ENCODE measurements at places on chromosomes 12 and 14. TPM values are rescaled to one million over a fixed set of nuclear protein-coding genes. Genes with fewer than 3 reads are reported as not detected.

DNA sequence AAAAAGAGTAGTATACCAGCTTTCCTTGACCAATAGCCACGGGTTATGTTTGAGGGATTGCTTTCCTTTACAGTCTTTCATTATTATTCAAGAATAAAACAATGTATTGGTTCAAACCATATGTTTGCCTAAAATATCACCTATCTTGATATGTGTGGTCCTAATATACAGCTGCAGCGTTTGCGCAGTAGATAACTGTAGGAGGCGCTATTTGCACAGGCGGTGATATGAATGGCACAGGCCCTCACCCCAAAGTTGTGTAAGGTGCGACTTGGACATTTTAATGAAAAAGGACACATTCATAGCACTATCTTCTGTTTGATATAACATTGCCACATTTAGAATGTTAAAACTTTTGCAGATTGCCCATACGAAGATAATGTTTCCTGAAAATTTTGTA lies 298.4 kb downstream of the TRHDE start:
- DNase-seq, result no peak

- no peak for DNase-seq
These were observed 29.1 kb downstream of the SH2B3 start for GRCh38 chr12:111434680-111435338.

Gene KLRF1
- 0.15 TPM for total RNA-seq

GRCh38 chr14:102255401-102256190 lies 49.4 kb downstream of the MOK start:
- DNase-seq, result peak; percentile 37

Gene MYRFL
- 1.0 TPM for total RNA-seq

Gene CFAP54
- total RNA-seq, result 11.3 TPM

DNA sequence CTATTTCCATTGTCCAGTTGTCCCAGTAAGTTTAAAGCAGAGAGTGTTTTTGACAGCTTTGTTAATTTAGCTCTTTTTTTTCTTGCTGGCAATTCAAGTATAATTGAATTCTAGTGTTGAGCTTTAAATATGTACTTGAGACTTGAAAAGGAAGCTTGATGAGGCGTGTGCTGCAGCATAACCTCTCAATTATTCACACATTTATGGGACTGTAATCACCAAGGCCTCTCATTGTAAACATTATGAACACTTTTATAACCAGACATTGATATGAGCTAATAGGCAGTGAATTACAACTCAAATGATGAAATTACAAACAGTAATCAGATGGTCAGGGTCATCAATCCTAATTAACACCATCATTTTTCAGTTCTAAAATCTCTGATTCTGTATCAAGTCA lies 378.0 kb upstream of the DDHD1 start:
- DNase-seq, result no peak

DNA sequence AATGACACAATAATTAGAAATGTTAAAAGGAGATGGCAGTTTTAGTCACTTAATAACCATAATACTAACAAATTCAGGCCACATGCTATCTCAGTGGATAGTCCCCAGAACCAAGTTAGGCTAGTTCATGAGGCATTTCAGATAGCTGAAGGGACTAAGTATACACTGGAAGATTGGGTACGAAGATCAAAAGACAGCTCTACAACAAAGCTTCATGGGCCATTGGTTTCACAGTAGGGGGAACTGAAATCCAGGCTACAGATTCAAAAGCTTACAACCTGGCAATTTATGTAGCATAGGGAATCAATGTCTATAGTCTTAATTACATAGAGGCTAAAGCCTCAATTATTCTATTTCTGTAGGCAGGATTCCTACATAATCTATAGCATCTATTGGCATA lies 343.0 kb downstream of the RGS6 start:
- DNase-seq, result no peak

Gene SP1
- 51.7 TPM for total RNA-seq

- DNase-seq, result no peak
These were observed 1.0 kb downstream of the CACNA2D4 start for GRCh38 chr12:1917172-1918070.

DNA sequence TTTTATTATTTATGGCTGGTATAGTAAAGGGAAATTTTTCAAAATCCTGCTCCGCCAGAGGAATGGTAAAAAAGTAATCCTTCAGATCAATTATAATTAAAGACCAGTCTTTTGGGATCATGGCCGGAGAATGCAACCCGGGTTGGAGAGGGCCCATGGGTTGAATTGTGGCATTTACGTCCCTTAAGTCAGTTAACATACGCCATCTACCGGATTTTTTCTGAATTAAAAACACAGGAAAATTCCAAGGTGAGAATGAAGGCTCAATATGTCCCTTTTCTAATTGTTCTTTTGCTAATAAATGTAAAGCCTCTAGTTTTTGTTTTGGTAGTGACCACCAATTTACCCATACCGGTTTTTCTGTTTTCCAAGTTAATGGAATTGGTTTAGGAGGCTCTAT lies 602.8 kb downstream of the ALG10 start:
- DNase-seq, result no peak

- no peak for DNase-seq
These were observed 28.6 kb downstream of the BAZ2A start for GRCh38 chr12:56601503-56601902.

Gene RNASE3
- total RNA-seq, result not detected

Gene PDZRN4
- total RNA-seq, result 0.25 TPM

Gene ENDOU
- total RNA-seq, result not detected

GRCh38 chr14:36905272-36905888 lies 243.7 kb downstream of the PAX9 start:
- peak; percentile 40 for DNase-seq

Measured in renal cortical epithelial cell (primary cell).